Activated T-helper 2 cell treated with anti-CD3 and anti-CD28 coated beads, Interferon-gamma antibody, Interleukin-2, Interleukin-4, amounts not matched to agents 10 μg/mL and 5 μg/mL and 100 μg/mL, durations not matched to agents 14 hours and 24 hours and 36 hours (primary cell): ENCODE measurements at places on chromosomes 6 and 20. TPM values are rescaled to one million over a fixed set of nuclear protein-coding genes. Genes with fewer than 3 reads are reported as not detected.

- H3K27me3 ChIP-seq = peaks cover 15% of the 10 kb centered on the region
- H3K4me3 ChIP-seq = no peak overlapping the region
- no peaks in the 10 kb centered on the region for H3K4me1 ChIP-seq
Observed at GRCh38 chr6:3403238-3404173, 53.3 kb downstream of the SLC22A23 start.

GRCh38 chr6:165059032-165059431 lies 250.4 kb downstream of the C6orf118 start:
- H3K4me3 ChIP-seq = no peak overlapping the region
- no peaks in the 10 kb centered on the region for H3K27me3 ChIP-seq
- no peaks in the 10 kb centered on the region for H3K4me1 ChIP-seq
- DNase-seq = no peak
- H3K27ac ChIP-seq = no peak overlapping the region

CRIP3 gene
- total RNA-seq = 0.34 and 0.75 TPM in 2 replicates

DNA sequence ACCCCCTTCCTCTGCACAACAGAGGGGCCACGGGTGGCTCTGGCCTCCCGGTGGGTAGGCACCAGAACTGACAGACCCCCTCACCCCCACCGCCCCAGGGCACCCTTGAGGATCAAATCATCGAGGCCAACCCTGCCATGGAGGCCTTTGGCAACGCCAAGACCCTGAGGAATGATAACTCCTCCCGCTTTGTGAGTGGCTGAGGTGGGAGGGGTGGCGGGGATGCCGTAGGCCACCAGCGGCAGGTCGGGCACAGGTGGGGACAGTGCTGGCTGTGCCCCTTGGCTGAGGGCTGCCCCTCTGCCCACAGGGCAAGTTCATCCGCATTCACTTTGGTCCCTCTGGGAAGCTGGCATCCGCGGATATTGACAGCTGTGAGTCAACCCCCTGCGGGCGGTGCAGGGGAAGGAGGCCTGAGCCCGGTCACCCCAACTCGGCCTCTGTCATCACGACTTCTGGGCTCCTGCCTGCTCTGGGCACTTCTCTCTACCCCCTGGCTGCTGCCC lies 29.1 kb downstream of the MYH7B start:
- no peaks in the 10 kb centered on the region for H3K4me1 ChIP-seq
- H3K4me3 ChIP-seq = no peak overlapping the region

GRCh38 chr6:88609983-88610382 lies 353.4 kb downstream of the RNGTT start:
- H3K27me3 ChIP-seq = no peaks in the 10 kb centered on the region
- peaks cover 22% of the 10 kb centered on the region for H3K36me3 ChIP-seq
- no peak overlapping the region for H3K27ac ChIP-seq
- H3K4me3 ChIP-seq = no peak overlapping the region
- no peaks in the 10 kb centered on the region for H3K4me1 ChIP-seq

DNA sequence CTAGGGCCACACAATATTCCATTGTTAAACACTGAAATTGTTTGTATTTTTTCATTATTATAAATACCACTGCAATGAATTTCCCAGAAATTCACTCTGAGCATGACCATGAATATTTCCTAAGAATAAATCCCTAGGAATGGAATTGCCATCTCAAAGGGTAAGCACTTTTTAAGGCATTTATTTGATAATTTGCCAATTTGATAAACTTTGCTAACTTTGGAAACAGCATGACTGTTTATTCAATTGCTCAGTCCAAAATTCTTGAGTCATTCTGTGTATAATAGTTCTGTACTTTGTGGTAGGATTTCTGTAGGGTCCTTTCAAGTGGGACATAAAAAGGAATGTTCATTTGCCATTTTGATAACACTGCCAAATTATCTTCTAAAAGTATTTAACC lies 44.2 kb upstream of the TOX2 start:
- H3K27me3 ChIP-seq = peaks cover 38% of the 10 kb centered on the region
- no peaks in the 10 kb centered on the region for H3K36me3 ChIP-seq
- no peak overlapping the region for H3K4me3 ChIP-seq
- DNase-seq = no peak
- no peak overlapping the region for H3K27ac ChIP-seq

GRCh38 chr6:34130862-34131261 lies 15.0 kb downstream of the GRM4 start:
- H3K36me3 ChIP-seq = no peaks in the 10 kb centered on the region
- H3K27me3 ChIP-seq = peaks cover 5% of the 10 kb centered on the region
- H3K4me1 ChIP-seq = no peaks in the 10 kb centered on the region
- H3K4me3 ChIP-seq = no peak overlapping the region
- no peak for DNase-seq

PNLDC1 gene
- total RNA-seq = 0.32 and 0.74 TPM in 2 replicates

DNA sequence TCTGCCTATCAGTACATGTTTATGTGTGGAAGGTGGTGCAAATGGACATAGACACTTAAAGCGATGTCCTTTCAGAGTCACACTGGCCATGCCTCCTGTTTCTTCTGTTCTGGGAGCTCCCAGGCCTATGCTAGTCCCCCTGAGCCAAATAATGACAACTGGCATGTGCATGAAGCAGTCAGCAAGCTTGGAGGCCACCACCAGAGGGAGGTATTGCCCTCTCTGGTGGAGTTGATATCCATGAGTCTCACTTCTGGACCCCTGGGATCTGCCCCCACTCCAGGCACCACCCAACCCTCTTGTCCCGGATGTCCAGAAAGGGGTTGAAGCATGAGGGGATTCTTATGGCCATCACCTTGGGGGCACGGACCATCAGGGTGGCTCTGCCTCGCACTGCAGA lies 172.2 kb downstream of the AIG1 start:
- no peak overlapping the region for H3K27ac ChIP-seq
- no peak overlapping the region for H3K4me3 ChIP-seq
- no peaks in the 10 kb centered on the region for H3K4me1 ChIP-seq
- H3K27me3 ChIP-seq = no peaks in the 10 kb centered on the region

GRCh38 chr20:56427797-56428196 lies 15.7 kb downstream of the CASS4 start:
- no peaks in the 10 kb centered on the region for H3K27me3 ChIP-seq
- no peak overlapping the region for H3K4me3 ChIP-seq
- no peak for DNase-seq
